ENCODE measurements at places on chromosomes 3 and 15. TPM values are rescaled to one million over a fixed set of nuclear protein-coding genes. Genes with fewer than 3 reads are reported as not detected.

Gene MAP2K5
- total RNA-seq: 6.7 TPM

Gene PDE12
- total RNA-seq: 26.5 TPM

Gene IQCB1
- 33.5 TPM for total RNA-seq

Gene TMEM202
- total RNA-seq: not detected

Gene SI
- total RNA-seq: not detected

Gene SMAD3
- total RNA-seq: 54.4 TPM

Gene SEC22A
- 14.3 TPM for total RNA-seq

Gene SPINT1
- 1.6 TPM for total RNA-seq

Gene CILP
- not detected for total RNA-seq

Gene EID1
- 252 TPM for total RNA-seq

Gene TIMMDC1
- total RNA-seq: 112 TPM

Gene TLR9
- total RNA-seq: not detected

Gene CPN2
- not detected for total RNA-seq

Gene TBC1D5
- 35.0 TPM for total RNA-seq

Gene RIOX2
- 45.0 TPM for total RNA-seq

Gene TMEM87A
- 43.4 TPM for total RNA-seq

Gene GLT8D1
- 68.8 TPM for total RNA-seq

Gene MYH15
- 2.0 TPM for total RNA-seq

Gene GPR176
- 21.1 TPM for total RNA-seq

Gene SNRPA1
- 86.4 TPM for total RNA-seq

Gene AHSG
- total RNA-seq: not detected

Gene SETMAR
- 12.1 TPM for total RNA-seq

Gene MCF2L2
- total RNA-seq: 0.38 TPM

Gene BCL2A1
- total RNA-seq: 4.7 TPM

Gene LPP
- total RNA-seq: 9.5 TPM

Gene HYKK
- 0.98 TPM for total RNA-seq

Gene MME
- 9.4 TPM for total RNA-seq

Gene LSAMP
- total RNA-seq: 2.4 TPM

Gene PIGZ
- total RNA-seq: 0.29 TPM

Gene AGTR1
- total RNA-seq: not detected

Gene B3GALNT1
- not detected for total RNA-seq

Measured in A375 (cell line).